Activated naive CD4-positive, alpha-beta T cell (primary cell): ENCODE measurements at places on chromosomes 2 and 18.

DNA sequence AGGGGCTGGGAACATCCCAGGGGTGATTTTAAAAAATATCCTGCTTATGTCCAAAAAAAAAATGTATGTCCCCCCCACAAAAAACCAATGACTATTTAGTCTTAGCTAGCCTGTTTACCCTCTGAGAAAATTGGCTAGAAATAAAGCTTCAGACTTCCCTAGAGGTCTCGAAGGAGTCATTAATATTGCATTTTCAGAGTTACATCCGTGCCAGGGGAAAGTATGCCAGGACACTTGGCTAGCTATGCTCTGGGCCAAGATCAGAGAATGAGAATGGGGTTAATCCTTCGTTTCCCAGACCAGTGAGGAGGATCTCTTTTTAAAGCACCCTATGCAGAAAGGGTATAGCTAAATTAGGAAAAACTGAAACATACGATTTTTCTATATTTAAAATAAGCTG, 183.6 kb downstream of the MC4R start:
- no peak for DNase-seq

DNA sequence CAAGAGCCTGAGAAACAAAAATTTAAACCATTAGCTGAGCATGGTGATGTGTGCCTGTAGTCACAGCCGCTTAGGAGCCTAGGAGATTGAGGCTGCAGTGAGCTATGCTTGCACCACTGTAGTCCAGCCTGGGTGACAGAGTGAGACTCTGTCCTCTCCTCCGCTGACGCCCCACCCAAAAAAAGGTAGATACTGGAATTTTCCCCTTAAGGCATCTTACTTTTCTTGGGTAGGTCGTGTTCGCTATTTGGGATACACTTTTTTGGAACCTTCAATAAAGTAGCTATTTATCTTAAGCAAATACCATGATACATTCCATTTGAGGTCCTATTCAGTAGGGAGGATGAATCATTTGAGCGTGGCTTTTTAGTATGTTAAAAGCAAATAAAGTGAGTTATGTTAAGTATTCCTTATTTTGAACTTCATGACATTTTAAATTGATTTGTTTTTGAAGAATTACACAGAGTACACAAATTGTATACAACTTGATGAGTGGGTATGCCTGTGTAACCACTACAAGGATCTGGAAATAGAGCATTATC, 38.7 kb downstream of the RALBP1 start:
- no peak for DNase-seq

- no peak for DNase-seq
Measured at GRCh38 chr2:122734766-122735424, 979.4 kb downstream of the TSN start.

DNA sequence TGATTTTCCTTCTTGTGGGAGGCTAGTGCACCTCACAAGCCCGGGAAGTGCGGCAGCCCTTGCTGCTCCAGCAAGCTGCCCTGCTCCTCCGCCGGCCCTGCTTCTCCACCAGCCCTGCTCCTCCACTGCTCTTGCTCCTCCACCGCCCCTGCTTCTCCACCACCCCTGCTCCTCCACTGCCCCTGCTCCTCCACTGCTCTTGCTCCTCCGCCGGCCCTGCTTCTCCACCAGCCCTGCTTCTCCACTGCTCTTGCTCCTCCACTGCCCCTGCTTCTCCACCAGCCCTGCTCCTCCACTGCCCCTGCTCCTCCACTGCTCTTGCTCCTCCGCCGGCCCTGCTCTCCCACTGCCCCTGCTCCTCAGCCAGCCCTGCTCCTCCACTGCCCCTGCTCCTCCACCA, 95.6 kb downstream of the NDUFA10 start:
- no peak for DNase-seq

DNA sequence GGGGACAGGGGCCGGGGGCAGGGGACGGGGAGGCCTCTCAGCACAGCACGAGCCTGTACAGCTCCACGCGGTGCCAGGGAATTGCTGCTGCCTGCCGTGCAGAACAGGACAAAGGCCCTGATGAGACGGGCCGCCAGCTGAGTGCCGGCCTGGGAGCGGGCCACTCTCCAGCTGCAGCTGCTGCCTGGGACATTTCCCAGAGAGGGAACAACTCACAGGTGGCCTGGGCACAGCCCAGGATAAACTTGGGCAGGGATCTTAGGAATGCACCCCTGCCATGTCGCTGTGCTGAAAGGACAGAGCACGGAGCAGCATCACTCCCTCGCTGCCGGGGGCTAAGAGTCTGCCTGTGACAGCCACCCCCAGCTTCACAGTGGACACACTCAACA, 38.8 kb downstream of the CENPO start:
- DNase-seq = no peak

GRCh38 chr2:142415461-142415860, 284.6 kb upstream of the LRP1B start:
- no peak for DNase-seq

DNA sequence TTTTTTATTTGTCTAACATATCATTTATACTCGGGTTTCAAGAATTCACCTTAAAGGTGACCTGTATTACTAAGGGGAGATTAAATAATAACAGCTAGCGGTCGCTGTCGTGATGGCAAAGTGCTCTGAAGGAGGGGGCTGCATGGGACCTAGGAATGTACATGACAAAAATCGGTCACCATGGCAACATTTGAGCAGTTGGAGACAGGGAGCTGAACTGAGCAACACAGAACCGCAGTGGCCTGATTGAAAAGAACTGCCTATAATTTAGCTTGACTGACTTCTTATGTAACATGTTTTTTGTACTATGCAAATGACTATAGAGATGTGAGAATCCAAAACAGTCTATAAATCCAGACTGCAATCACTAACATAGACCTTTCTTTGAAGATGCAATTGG, 34.3 kb upstream of the EPHA4 start:
- no peak for DNase-seq
